ENCODE measurements at places on chromosomes 16 and 17.

DNA sequence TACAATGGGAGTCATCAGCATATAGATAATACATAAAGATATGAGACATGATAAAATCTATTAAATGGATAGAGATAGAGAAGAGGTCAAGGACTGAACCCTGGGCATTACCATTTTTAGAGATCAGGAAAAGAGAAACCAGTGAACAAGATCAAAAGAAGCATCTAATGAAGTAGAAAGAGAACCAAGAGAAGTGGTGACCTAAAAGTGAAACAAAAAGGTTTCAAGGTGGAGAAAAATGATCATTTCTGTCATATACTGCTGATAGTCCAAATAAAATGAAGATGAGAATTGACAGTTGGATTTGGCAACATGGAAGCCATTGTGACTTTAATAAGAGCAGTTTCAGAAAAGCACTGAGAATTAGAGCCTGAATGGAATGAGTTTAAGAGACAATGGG, 165.1 kb downstream of the PPM1E start:
- DNase-seq: no peak

GRCh38 chr17:49383060-49383459, 21.0 kb upstream of the ZNF652 start:
- no peak for DNase-seq

DNA sequence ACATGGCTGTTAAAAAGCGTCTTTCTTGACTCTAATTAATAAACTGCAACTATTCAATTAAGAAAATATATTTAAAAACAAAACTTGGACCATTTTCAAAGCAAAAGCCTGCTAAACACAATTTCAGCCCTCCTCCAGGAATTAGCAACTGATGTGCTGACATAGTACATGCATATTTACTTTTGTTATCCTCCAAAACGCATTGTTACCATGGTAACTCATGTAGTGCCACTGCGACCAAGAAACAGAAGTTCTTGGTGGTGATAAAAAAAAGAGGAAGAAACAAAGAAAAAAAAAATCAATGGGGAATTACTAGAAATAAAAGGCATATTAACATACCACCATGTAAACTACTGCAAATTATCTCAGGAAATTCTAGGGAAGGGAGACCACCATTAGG, 793.4 kb upstream of the CDH8 start:
- DNase-seq: no peak

DNA sequence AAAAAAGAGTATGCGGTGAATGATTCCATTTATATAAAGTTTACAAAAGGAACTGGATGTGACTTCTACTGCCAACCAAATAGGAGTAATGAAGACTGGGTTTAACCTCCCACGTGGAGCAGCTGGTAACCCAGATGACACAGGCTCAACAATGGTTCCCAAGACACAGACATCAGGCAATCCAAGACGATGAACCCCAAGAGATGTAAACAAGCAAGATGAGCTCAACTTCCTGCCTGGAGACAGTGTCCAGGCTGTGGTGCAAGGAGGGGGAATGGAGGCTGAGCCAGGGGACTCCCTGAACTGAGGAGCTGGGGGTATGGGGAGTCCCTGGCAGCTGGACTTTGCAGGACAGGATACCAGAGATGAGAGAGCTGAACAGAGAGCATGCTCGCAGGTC, 104.7 kb downstream of the LITAF start:
- DNase-seq: no peak

GRCh38 chr16:23682181-23682580, 3.5 kb downstream of the PLK1 start:
- no peak for DNase-seq

Measured in cerebellar cortex (tissue), 1 donor.